ENCODE measurements at places on chromosomes 3 and 15.
A peak's percentile ranks its signal among the peaks of the same experiment; 100 is the strongest.

- DNase-seq: no peak
Measured at GRCh38 chr15:82848241-82848993, 39.0 kb downstream of the WHAMM start.

DNA sequence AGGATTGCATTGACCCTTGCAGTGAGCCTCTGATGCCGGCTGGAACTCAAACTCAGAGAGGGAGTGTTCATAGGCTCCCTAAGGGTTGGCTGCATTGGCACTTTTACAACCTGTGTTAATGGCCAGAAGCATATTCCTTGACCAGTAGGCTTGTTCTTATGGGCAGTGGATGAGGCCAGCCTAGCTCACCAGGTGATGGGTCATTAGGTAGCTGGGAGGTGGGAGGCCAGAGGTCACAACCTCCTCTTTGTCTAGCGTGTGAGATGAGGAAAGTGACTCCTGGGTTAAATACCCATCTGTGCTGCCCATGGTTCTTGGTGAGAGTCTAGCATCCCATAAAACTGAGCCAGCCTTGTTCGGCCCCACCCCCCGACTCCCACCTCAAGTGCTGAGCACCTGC, 275.7 kb upstream of the CTNNB1 start:
- no peak for DNase-seq

- no peak for DNase-seq
Measured at GRCh38 chr3:161212171-161212771, 8.8 kb upstream of the NMD3 start.

GRCh38 chr15:32899126-32899596, 181.4 kb downstream of the GREM1 start:
- peak; percentile 83 for DNase-seq

DNA sequence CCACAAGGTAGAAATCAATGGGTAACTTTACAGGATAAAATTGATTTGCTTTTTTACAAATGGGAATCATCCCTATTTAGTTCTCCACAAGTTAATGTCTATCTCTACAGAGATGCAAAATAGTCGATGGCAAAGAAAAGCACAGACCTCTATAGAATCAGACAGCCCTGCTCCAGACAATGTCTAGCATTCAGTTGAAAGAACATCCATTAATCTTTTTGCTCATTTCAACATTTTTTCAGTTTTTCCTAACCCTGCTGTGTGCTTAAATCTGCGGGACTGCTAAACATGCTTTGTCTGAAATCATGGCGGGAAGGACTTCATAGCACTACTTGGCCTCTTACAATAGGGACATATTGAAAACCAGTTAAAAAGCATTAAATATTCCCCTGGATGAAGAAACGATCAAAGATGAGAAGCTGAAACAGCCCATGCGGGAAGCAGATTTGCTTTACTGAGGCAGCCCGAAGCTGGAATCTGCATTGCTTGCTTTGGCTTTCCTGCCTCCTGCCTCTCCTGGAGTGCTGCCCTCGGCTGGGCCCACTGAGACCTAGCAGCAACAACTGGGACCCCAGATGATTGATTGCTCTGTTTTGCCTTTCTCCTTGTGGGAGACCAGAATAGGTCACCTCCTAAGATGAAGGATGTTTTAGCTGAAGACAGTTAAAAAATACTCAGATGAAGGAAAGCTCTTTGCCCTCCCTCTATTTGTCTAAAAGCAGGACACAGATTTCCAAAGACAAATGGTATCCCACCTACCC, 38.5 kb upstream of the RASGRP1 start:
- DNase-seq: no peak

- no peak for DNase-seq
Measured at GRCh38 chr3:185930393-185931107, 7.3 kb downstream of the TRA2B start.

DNA sequence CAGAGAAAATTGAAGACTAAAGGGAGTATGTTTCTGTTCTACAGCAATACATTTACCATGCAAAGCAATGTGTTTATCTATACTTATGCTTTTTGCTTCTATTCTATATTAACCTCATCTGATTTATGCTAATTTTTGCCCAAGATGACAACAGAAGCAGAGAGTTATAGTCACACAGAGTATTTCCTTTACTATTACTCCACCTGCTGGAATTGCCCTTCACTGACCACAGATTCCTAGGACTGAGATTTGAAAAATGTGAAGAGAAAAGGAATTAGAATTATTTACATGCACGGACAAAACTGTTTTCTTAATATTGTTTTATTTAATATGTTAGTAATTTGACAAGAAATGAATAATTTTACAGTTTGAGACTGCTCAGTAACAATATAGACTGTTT, 745.6 kb downstream of the VGLL3 start:
- no peak for DNase-seq

DNA sequence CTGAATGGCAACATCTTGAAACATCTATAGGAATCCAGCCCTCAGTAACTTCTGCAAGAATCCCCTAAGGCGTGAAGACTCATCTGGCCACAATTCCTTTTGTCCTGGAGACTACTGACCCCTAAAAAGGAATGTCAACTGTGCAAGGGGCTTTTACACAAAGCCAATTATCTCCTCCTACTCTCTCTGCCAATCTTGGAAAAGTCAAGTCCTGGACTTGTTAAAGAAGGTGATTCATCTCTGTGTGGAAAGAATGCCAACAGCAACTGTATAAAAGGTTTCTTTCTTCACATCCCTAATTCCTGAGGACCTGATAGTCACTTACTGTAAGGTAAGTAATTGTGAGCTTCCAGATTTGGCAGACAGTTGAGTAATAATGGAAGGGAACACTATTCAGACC, 22.3 kb downstream of the THRB start:
- no peak for DNase-seq

DNA sequence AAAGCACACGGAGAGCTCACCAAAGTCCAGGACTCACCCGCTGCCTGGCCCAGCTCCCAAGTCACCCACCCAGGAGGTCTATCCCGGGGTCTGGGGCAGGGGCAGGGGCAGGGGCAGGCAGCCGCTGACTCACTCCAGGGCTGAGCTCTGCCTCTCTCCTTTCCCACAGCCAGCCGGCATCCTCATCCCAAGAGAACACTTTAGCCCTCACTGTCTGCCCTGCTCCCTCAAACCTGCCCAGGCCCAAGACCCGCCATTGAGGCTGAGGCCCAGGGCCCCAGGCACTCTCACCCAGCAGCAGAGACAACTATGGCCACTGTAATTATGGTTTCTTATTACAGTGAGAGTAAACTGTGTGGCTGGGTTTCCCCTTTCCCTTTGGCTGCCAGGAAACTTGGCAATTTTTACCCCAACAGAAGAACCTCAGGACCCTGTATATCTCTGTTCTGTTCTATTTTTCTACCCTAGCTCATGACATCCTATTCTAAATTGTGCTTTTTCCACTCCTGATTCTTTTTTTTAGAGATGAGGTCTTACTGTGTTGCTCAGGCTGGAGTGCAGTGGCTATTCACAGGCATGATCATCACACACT, 53.0 kb downstream of the IQSEC1 start:
- DNase-seq: no peak

DNA sequence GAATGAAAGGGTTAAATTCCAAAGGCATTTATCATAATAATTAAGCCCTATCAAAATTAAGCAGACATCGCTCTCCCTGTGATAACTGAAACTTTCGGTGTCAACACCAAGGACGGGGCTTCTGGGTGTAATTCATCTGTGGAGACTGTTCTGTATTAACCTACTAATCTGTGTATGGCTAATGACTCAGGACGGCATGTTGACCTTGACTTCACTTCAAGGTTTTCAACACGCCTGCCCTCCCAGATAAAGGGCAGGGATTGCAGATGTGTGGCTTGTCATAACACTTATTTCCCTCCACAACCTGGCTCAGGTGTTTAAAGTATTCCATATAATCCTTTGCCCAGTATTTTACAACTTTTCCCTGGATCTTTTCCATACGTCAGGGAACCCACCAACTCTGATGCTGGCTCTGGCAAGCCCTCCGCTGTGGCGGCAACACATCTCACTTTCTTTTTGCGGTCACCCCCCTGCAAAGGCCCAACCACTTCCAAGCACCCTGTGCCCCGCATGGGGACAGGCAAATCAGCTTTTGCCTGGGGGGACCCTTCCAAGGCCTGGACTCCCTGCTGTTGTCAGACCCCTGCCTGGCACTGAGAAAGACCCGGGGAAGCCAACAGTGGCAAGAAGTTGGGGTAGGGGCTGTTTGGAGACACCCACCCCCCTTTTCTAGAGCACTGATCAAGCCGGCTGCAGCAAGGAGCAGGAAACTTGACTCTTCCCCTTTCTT, 93.2 kb upstream of the MEF2A start:
- DNase-seq: no peak

DNA sequence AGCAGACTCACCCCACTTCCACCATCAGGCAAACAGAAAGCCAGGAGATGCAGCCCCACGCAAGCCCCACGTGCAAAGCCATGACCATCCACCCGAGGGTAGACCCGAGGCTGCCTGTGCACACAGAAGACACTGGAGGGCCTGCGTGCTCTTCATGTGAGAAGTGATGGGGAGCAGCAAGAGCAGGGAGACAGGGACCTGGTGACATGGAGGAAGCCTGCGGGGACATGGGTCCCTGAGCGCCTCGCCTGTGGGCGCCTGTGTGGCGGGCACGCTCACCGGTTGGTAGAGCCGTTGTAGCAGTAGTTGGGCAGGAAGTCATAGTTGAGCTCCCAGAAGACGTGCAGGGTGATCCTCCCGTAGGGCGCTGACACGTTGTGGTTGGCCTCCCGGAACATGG, 65.0 kb downstream of the NIPA2 start:
- DNase-seq: no peak

- DNase-seq: no peak
Measured at GRCh38 chr3:94304954-94305353, 242.1 kb downstream of the NSUN3 start.

DNA sequence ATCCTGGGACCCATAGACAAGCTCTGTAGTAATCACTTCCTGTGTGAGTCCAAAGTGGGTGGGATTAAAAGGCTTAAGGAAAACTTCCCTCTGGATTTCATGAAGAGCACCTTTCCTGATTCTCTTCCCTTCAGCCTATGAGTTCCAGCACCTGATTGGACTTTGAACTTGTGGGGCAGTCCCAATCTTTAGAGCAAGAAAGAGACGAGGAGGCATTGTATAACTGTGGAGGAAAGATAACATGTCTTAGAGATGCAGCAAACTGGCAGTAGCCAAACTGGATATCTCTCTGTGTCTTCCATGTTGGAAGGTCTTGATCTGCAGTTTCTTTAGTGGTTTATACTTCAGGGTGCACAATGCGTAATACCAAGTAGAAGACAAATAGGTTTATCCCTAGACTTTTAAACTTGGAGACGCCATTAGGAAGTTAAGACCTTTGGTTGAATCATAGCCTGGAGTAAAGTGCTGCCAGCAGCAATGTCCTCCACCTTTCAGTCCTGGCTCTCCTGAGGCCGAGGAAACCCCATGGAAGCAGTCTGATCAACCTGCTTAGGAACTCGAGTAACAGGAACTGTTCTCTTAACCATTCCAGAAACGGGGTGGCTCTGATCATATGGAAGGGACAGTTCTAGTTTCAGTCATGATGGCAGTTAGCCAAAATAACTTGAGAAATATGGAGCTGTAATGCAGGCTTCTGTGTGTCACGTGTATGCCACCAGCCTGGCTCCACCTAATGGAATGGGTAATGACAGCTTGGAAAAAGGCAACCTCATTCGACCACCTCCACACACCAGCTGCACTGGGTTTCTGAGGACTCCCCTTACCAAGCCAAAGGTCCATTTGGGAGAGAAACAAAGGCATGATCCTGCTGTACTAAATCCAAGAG, 4.7 kb downstream of the EIF1B start:
- no peak for DNase-seq

DNA sequence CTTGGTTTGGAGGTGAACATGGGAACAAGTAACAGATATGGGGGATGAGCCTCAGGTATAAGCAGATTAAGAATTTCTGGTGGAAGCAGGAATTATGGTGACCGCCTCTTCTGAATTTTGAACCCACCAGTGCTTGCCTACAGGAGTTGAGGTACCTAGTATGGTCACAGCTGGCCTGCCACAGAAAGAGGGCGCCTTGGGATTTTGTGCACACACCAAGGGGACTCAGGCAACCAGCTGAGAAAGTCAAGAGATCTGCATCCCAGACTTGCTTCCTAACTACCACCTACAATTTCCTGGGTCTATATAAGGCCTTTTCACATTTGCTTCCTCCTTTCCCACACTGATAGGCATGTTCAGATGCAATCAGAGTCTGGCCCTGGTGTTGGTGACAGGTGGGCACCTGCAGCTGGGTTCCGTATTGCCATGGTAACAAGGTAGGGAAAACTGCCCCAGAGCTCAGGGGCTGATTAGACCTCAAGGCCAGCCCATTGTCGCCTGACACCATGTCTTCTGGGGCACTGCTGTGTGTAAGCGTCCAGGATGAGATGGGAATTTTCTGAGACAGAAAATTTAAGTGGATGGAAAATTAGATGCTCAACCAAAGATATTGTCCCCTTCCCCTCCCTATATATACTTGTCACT, 75.9 kb upstream of the RASGRF1 start:
- DNase-seq: no peak

GRCh38 chr3:14175383-14176037, 2.9 kb downstream of the XPC start:
- DNase-seq: no peak

DNA sequence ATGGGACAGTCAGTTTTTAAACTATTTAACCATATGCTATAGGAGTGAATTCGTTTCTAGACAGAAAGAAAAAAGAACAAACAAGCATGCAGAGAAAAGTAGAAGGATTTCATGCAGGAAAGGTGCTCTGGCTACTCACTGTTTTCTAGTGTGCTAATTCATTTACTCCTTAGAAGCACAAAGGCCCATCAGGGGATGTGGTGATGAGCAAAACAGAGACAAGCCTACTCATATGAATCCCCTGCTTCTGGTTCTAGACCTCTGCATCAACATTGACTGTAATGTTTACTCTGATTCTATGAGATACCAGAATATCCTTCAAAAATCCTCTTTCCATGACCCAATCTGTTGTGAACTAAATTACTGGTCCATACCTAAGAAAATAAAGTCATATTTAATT, 801.9 kb downstream of the PLOD2 start:
- no peak for DNase-seq

GRCh38 chr3:86695752-86696151, 295.2 kb downstream of the VGLL3 start:
- DNase-seq: no peak

DNA sequence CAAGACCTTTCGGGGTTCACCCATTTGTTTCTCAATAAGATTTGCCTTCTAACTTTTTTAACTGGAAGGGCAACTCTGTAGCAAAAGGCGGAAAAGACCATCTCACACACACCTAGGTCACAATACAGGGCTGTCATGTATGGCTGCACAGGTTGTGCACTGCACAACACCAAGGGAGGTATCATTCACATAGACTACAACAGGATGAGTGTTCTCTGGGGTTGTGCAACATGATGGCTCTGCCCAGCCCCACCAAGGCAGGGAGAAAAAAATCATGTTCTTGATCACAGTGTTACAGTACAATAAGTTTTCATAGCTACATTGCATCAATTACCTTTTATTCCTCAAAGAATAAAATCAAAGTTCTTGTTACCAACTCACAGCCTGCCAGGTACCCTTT, 52.8 kb downstream of the ANXA2 start:
- DNase-seq: no peak

All from ecto neural progenitor cell (in vitro differentiated cells).